Activated CD4-positive, alpha-beta memory T cell treated with anti-CD3 and anti-CD28 coated beads for 36 hours (primary cell): ENCODE measurements at places on chromosomes 7 and 10.
A peak's percentile ranks its signal among the peaks of the same experiment; 100 is the strongest.

GRCh38 chr10:107443813-107444212 is 279.3 kb upstream of the SORCS1 start:
- no peak for DNase-seq

GRCh38 chr7:106841896-106842390 is 23.1 kb upstream of the PIK3CG start:
- DNase-seq: no peak

DNA sequence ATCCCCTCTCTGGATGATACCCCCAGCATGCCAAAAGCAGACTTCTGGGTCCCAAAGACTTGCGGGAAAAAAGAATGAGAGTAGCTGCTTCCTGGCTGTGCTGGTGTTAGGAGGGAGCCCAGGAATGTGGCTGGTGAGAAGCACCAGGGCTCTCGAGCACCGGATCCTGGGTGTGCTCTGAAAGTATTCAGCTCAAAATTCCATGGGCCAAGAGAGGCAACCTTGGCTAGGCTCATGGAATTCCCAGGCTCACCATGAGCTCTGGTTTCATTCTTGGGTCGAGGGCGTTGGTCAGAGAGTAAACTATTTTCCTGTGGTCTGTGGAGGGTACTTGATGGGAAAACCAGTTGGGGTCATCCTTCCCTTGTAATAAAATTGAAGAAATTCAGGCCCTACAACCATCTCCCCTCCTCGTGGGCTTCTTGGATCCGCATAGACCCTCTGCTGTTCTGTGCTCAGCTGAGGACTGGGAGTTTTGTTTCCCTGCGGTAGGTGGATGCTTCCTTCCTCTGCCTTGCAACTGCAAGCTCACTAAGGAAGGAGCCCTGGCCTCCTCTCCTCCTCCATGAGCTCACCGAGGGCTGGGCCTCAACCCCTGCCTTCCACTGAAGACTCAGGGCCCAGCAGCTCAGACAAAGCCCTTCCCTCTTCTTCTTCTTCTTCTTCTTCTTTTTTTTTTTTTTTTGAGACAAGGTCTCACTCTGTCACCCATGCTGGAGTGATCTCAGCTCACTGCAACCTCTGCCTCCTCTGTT is 34.5 kb upstream of the AQP1 start:
- no peak for DNase-seq

DNA sequence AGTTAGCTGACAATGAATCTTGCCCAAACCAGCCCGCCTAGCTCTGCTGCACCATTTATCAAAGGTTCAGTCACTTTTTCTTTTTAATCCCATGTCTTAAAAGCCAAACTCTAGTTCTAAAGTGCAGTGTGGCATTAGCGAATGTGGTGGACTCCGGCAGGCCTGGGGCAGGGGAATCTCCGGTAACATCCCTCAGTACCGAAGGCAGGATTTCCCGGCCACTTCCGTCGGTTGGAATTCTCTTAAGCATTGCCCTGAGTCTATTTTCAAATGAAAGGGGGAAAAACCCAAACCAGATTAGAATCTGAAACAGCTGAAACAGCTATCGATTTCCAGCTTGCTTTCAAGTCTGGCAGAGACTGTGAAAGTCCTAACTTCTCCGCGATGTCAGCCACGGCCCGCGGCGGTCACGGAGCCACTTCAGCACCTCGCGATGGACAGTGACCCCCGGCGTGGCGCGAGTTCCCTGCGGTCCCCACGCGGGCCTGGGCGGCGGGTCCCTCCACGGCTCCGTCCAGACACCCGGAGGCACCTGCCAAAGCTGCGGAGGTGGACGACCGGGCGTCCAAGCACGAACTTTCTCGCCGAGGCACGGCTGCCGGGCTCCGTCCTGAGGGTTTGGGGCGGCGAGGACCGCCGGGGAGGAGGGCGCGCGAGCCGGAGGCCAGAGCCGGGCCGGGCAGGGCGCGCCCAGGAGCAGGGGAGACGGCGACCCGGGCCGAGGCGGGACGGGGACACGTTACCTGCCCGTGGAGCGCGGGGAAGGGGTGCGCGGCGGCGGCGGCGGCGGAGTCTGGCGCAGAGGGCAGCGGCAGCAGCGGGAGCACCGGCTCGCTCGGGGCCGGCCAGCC is 745 bp downstream of the TCERG1L start:
- DNase-seq: no peak

DNA sequence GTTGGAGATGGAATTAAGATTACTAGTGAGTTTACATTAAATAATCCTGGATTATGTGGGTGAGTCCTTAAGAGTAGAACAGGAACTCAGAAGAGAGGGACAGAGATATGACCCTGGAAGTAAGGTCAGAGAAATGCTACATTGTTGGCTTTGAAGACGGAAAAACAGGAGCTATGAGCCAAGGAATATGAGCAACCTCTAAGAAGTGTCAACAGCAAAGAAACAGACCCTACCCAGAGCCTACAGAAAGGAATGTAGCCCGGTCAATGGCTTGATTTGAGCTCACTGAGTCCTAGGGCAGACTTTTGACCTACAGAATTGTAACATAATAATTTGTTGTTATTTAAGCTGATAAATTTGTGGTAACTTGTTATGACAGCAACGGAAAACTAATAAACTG is 304.9 kb downstream of the IPMK start:
- DNase-seq: no peak

GRCh38 chr10:104447906-104448305 is 94.3 kb downstream of the CFAP58 start:
- DNase-seq: no peak

DNA sequence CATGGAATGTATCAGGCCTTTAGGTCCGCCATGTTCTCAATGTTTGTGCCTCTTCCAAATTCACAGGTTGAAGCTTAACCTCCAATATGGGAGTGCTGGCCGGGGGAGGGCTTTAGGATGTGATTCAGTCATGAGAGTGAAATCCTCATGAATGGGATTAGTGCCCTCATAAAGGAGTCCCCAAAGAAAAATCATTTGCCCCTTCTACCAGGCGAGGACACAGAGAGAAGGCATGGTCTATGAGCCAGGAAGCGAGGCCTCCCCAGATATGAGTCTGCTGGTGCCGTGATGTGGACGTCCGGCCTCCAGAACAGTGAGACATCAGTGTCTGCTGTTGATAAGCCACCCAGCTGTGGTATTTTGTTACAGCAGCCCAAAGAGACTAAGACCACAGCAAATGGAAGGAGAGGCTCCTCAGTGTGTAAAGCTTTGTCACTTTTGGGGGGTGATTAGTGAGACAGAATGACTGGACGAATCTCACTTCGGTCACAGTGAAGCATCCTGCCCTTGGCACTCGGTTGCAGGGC is 231.3 kb upstream of the KLF6 start:
- no peak for DNase-seq

GRCh38 chr7:151625606-151626005 is 105.9 kb upstream of the RHEB start:
- no peak for DNase-seq

- DNase-seq: no peak
Observed at GRCh38 chr7:103349805-103350204, 2.4 kb downstream of the PSMC2 start.

DNA sequence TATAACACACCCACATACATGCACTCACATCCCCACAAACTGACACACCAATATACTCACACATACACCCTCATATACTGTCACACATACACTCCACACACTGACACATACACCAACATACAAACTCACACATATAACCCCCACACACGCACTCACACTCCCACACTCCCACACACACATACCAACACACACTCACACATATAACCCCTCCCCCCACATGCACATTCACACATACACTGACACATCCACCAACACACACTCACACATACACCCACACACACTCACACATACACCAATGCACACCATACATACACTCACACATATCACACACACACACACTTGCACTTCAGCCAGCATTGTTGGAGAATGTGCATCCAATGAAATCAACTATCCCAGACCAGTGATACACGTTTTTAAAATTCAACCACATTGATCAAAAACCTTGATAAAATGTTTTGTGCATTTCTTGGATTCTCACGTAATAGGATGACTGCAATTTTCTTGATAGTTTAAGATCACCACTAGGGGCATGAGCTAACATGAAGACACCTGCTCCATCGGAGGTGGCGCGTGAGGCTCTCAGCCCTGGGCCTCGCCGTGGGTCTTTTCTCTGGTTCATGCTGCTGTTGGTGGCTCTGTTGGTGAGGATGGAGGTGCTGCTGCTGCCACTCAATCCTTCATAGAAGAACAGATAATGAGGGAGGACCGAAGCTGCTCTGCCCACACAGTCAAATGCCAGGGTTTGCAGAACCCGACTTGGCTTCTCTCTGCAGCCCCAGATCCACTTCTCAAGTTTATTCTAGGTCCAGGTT is 32.1 kb upstream of the CHST15 start:
- no peak for DNase-seq

- DNase-seq: no peak
Observed at GRCh38 chr7:18495412-18496340, at the start of gene HDAC9. Gene HDAC9, plus strand, starts transcription at chr7:18495749. Its CDS starts 554 bp downstream, at chr7:18496303.

GRCh38 chr10:111129363-111129762 is 52.5 kb downstream of the ADRA2A start:
- no peak for DNase-seq

DNA sequence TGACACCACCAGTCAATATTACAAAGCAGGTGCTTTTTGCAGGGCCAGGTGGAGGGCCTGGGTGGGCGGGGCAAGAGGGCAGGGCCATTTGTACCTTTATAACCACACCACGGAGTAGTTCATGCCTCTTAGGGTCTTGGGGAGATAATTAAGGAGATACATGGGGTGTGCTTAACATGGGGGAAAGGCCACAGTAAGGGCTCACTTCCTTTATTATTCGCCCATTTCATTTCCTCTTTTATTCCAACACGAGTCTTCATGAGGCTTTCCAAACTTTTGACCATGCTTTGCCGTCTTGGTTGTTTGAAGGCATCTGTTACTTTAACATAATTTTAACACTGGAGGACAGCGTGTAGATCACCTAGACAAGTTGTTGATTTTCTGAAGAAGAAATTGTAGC is 33.3 kb upstream of the LYZL2 start:
- no peak for DNase-seq

- no peak for DNase-seq
Observed at GRCh38 chr7:155269766-155270585, 27.7 kb upstream of the INSIG1 start.

- DNase-seq: peak; percentile 16
Observed at GRCh38 chr10:116521424-116522290, 24.1 kb upstream of the PNLIP start.

- DNase-seq: no peak
Observed at GRCh38 chr10:66180021-66180420, 745.8 kb upstream of the LRRTM3 start.

- DNase-seq: no peak
Observed at GRCh38 chr10:106528702-106529101, 635.8 kb downstream of the SORCS1 start.

DNA sequence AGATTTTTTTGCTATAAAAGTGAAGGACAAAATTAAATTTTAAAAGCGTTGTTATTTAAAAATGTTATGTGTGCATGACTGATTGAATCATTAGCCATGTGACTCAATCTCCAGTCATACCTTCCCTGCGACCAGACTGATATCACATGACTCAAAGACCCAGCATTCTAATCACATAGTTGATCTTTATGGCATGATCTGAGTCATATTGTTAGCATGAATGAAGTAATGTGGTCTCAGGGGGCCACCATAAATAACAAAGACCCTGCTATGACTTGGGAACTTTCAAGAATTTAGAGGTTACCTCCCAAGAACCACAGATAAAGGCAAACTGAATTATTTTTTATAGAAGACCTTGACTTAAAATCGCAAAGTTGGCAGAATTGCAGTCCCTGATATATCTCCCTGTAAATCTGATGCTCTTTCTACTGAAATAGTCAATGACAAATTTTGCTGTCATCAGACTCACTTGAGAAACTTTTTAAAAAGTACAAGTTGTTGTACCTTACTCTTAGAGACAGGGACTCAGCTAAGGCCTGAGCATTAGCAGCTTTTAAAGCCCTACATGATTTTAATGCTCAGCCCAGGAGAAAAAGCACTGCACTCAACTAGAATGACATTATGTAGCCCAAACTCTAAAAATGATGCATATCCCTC is 717.3 kb downstream of the XPNPEP1 start:
- no peak for DNase-seq

DNA sequence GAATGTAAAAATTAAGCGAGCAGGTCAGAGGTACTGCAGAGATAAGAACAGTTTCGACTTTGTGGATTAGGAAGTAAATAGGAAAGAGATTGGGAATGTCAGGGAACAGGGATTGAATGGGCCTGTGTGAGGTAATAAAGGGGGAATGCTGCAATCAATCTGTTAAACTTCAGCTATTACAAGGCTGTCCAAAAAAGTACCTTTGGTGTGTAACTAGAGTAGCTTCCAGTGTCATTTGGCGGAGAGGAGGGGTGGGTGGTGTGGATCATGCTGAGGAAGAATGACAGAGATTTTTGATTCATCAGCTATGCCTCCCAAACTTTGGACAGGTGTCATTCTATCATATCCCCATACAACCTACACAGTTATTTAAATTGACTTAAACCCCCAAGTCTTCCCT is 128.2 kb upstream of the RHEB start:
- DNase-seq: no peak

- peak; percentile 61 for DNase-seq
Observed at GRCh38 chr10:62071846-62072281, 170.4 kb downstream of the ARID5B start.

- DNase-seq: peak; percentile 62
Observed at GRCh38 chr10:84214612-84215235, 10.6 kb downstream of the LRIT2 start.

DNA sequence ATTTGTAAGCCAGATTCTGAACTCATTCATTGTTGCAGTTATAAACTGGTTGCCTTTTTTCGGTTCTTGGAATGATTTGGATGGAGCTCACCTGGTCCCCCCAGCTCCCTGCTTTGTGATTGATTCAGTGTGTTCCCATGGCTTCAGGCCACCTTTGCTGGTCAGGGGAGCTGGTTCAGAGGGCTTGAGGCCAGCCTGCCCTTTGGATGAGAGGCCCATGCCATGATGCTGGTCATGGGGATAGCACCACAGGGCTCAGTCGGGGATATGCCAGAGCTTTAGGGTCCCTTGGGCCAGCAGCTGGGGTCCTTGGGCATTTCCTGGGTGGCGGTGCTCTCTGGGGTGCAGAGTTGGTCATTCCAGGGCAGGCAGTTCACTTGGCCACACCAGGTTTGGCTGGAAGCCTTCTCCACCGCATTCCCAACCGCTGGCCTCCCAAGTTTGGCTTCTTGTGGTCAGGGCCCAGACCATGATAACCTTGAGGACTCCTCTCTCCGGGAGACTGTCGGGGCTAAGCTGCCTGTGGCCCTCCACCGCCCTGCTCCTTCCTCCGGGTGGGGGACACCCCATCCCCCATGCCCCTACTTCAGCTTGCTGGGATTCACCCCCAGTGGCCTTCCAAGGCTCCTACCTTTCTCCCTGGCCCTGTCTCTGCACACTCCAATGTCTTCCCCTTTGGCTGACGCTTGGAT is 65.1 kb downstream of the MGMT start:
- DNase-seq: no peak
